Stimulated activated CD8-positive, alpha-beta memory T cell treated with anti-CD3 and anti-CD28 coated beads, Interleukin-15, amount 100 ng/mL, for 4 hours (primary cell): ENCODE measurements at places on chromosomes 3 and 15.

GRCh38 chr3:194256040-194256945, 94.8 kb downstream of the CPN2 start:
- no peak for DNase-seq

- DNase-seq, result no peak
These were observed 71.4 kb downstream of the ARNT2 start for GRCh38 chr15:80475572-80475971.

DNA sequence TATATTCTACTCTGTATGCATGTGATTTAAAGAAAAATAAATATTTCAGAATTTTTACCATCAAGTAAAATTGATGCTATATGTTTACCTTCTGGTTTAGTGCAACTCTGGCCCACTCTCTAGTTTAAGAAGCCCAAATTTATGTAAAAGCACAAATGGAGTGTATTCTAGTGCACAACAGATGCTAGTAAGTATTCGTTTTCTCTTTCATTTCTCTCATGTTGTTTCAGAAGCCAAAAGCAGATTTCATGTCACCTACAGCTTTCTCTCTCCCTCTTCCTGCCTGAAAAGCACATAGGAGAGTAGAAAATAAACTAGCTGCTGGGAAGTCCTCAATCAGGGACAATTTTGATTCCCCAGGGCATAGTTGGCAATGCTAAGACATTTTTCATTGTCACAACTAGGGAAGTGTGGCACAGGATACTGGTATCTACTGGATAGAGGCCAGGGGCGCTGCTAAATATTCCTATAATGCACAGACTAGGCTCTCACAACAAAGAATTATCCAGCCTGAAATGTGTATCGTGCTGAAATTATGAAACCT, 147.4 kb upstream of the ARHGEF26 start:
- no peak for DNase-seq

GRCh38 chr3:196344663-196345062, 6.5 kb upstream of the TM4SF19 start:
- DNase-seq, result no peak

- no peak for DNase-seq
These were observed 247.8 kb upstream of the PEX5L start for GRCh38 chr3:180284331-180285110.

- no peak for DNase-seq
These were observed 121.0 kb downstream of the ASB7 start for GRCh38 chr15:100723315-100723801.

DNA sequence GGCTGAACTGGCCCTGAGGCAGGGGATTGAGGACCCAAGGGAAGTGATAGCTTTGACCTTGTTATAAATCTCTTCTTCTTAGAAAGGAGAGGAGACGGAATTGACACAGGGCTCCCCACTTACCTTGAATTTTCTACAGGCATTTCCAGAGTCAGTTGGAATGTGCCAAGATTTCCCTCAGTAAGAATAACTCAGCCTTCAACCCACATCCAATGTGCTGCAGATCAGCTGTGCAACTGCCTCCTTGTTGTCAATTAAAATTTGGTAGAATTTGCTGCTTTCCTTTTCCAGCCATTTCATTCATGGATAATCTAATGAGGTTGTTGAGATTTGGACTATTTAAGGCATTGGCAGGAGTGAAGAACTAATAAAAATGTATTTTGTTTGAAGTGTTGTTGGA, 14.6 kb downstream of the MED12L start:
- no peak for DNase-seq

DNA sequence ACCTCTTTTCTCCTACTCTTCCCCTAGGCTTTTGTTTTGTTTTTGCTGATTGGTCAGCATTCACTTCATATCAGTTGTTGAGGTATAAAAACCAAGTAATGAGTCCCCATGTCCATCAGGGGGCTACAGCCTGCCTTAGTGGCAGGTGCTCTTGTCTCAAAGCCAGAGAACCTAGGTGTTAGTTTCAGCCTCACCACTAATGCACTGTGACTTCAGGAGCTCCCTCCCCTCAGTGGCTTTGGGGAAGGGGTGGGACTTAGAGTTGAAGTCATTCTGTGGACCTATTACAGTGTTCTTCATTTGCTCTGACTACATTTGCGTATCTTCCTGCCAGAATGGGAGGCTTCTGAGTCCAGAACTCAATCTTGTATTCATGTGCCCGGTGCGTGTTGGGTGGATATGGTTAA, 41.6 kb downstream of the NR2C2 start:
- DNase-seq, result no peak

DNA sequence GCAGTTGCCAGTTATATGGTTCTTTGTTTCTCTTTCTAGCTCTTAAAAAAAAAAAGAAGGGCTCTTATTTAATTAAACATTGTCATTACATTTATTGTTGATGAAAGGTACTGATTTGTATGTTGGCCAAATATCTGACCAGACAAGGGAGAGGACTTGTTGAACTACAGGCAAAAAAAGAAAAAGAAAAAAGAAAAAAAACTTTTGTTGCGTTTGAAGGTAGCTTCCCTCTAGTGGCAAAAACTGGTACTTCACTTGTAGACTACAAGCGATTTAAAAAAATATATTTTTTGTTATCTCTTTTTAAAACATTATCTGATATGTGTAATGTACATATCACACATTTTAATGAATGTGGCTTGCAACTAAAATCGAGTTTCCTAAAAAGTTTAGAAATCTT, 280.6 kb downstream of the ROBO2 start:
- DNase-seq, result no peak

DNA sequence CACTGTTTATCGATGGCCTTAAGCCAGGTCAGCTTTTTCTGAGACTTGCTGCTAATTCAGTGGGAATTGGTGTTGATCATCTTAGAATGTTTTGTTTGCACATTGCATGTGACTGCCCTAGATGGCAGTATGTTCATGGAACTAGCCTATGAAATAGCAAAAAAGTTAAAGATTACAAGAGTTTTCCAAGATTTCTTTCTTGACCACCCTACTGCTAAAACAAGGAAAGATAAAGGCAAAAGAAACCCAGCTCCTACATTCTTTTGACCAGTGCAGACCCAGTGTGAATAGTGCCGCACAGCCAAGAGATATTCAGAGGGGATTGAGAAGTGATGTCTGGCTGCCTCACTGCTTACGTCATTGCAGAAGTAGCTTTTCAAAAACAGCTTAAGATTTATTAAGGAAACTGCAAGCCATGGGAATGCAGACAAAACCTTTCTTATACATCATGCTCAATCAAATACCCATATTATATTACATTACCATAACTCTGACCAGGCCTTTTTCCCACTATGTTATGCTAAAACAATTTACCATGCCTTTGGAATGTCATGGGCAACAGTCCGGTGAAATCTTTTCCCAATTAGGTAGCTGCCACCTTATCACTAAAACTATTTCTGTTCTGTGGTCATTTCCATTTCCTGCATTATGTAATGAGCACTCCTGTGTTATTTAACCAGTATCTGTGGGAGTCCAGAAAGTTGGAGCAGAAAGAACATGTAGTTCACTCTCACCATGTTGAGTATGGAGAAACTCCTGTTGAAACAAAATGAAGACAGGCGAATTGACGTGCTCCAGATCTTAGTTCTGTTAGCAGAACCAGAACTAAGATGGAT, 6.0 kb downstream of the PHLDB2 start:
- DNase-seq, result no peak
